Gastroesophageal sphincter (tissue), 4 donors: ENCODE measurements at places on chromosomes 4 and X. TPM values are rescaled to one million over a fixed set of nuclear protein-coding genes. Genes with fewer than 3 reads are reported as not detected.

DGKK gene
- not detected for total RNA-seq

NLRP2B gene
- not detected for total RNA-seq

NEXMIF gene
- 8.8 TPM for total RNA-seq

DGAT2L6 gene
- not detected for total RNA-seq

TEX13C gene
- not detected for total RNA-seq

JCHAIN gene
- total RNA-seq: 7.8 TPM

SUPT20HL1 gene
- 0.12 TPM for total RNA-seq

ARL9 gene
- total RNA-seq: not detected

ZDHHC9 gene
- total RNA-seq: 5.4 TPM

GRCh38 chrX:19343535-19344408 lies at the start of gene PDHA1:
TSS of gene PDHA1 (plus strand) at chrX:19343927. CDS start at chrX:19344038, 111 bp downstream.
- peak; percentile 95 for ATAC-seq

GRCh38 chr4:1373892-1374705 lies 27.1 kb downstream of the UVSSA start:
- no peak for ATAC-seq

DNA sequence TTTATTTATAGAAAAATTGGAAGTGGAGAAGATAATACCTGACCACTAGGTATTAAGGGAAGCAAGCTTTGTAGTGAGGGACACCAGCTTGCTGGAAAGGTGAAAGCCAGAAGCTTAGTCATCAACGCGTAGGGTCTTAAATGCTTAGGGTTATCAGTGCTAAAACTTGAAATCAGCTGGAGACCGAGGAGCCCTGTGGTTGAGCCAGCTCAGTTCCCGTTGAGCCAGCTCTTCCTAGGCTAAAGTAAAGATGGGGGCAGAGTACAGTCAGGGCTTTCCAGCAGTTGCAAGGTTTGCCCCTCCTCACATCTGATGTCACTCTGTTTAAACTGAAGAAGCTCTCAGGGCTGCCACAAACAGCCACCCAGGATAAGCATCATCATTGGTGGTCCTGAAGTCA lies 240.7 kb downstream of the DCLK2 start:
- ATAC-seq: no peak

DNA sequence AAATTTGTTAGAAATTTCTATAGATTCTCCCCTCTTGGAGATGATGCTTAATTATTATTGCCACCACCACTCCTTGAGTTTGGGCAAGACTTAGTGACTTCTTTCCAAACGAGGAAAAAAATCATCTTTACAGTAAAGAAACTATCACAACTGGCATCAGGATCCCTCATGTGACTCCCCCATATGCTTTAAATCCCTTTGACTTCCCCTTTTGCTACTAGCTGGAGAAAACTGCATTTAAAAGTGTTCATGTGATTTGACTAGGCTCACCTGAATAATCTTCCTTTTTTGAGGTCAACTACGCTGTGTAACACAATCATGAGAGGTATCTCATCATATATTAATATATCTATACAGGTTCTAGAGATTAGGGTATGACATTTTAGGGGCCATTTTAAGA lies 30.3 kb upstream of the ENOX2 start:
- no peak for ATAC-seq

- ATAC-seq: no peak
Observed at GRCh38 chr4:80206111-80206510, 8.8 kb downstream of the PRDM8 start.

DNA sequence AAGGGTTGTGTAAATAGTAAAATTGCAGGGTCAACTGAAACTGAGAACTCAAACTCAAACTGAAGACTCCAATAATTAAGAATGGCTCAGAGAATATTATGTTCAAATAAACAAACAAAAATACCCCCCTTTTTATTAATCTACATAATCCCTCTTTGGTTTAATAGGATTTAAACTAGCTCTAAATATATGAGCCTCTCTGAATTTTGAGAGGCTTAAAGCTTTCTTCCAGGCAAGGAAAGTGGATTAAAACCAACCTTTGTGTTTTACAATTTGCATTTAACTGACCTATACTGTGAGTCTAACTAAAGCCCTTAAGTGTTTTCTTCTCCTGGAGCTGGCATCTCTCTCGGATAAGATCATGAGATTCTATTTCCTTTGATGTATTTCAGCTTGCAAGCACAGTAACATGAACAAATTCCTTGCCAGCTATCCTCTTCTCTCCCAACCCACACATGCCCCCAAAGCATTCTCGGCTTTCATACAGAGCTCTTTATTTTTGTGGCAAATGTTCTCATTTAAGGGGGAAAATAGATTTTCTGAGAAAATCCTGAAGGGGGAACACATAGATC lies 1310.8 kb upstream of the AGA start:
- no peak for ATAC-seq

DNA sequence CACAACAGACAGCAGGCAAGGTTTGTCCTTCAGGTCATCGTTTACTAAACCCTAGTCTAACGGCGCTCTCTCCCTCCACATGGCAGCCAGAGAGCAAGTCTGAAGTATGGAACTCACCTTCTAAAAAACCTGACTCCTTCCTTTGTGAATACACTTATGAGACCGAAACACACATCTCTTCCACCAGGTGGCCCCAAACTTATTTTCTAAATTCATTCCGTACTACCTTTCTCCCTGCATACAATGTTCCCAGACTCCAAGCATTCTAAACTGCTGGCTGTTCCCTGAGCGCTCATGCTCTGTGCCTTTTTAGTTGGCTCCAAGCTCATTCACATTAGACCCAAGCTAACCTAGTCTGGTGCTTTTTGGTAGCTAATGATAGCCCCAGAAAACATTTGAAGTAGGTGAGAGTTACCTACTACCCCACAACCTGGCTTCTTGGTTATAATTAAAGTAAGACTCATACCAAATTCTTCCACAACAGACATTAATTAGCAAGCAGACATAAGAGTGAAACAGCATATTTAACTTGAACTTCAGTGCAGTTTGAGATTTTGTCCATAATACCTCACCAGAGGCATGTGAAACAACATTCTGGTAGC lies 67.6 kb upstream of the DCLK2 start:
- ATAC-seq: peak; percentile 82

- ATAC-seq: no peak
Observed at GRCh38 chr4:1460967-1461868, 55.0 kb upstream of the NKX1-1 start.

DNA sequence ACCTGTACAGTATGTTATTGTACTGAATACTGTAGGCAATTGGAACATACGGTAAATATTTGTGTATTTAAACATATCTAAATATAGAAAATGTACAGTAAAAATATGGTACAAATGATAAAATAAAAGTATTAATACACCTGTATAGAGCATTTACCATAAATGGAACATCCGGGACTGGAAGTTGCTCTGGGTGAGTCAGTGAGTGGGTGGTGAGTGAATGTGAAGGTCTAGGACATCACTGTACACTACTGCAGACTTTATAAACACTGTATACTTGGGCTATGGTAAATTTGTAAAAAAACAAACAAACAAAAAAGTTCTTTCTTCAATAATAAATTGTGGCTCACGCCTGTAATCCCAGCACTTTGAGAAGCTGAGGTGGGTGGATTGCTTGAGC lies 52.4 kb upstream of the FHL1 start:
- ATAC-seq: no peak

DNA sequence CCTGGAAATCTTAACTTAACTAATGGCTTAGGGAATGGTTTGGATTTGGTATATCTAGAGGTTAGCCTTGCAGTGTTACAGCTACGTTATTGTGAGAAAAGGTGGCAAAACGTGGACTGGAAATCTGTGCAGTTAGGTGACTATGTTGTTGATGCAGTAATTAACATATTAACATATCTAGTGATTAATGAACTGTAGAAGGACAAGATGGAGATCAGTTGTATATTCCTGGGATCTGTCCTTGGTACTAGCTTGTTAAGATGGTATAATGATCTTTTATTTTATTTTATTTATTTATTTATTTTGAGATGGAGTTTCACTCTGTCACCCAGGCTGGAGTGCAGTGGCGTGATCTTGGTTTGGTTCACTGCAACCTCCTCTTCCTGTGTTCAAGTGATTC lies 36.9 kb downstream of the GPAT3 start:
- no peak for ATAC-seq

DNA sequence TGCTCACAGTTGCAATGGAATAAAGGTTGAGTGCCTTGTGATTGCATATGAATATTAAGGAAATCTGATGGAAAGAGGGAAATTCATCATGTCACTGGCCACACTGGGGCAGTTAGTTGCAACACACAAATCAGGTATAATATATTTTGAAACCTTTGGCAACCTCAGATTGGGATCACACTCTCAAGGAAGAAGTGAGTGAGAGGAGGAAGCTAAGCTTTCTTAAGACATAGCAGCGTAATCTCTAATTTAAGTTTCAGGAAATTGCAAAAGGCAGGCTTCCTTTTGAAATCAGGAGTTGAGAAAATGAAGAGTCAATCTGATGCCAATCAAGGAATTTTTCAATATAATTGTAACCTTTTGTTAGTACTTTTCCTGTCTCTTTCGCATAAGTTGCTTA lies 12.3 kb upstream of the CLTRN start:
- ATAC-seq: no peak

DNA sequence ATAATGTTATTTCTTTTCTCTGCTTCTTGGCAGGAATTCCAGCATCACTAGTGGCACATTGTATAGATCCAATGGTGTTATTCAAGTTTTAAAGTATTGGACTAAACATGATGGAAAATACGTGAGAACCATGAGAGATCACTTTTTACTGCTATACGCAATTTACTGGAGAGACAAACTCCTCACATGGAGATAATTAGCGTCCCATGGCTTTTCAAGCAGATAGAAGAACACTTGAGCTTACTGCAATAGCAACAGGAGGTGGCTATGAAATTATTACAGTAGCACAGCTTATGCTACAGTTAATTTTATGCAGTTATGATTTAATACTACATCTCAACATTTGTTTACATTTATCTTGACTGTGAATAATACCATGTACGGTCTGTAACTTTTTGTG lies 11.9 kb upstream of the TMEM185A start:
- ATAC-seq: no peak

DNA sequence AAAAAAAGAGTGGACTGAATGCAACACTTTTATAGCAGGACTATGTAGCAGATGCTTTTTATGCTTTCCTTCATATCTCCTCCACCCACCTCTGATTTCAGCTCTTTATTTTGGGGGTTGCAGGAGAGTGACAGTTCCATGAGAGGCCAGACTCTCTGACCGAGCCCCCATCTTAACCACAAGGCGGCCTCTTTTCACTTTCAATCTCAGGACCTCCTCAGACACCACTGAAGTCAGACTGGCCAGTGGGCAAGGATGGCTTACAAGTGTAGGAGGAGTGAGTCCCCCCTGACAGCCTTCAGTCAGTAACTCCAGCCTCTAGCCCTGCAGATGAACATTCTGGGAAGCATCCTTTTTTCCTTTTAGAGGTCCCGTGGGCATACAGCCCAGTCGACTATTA lies 140.8 kb downstream of the FRAS1 start:
- ATAC-seq: no peak

GRCh38 chr4:121479808-121480207 lies 99.0 kb upstream of the QRFPR start:
- ATAC-seq: no peak

DNA sequence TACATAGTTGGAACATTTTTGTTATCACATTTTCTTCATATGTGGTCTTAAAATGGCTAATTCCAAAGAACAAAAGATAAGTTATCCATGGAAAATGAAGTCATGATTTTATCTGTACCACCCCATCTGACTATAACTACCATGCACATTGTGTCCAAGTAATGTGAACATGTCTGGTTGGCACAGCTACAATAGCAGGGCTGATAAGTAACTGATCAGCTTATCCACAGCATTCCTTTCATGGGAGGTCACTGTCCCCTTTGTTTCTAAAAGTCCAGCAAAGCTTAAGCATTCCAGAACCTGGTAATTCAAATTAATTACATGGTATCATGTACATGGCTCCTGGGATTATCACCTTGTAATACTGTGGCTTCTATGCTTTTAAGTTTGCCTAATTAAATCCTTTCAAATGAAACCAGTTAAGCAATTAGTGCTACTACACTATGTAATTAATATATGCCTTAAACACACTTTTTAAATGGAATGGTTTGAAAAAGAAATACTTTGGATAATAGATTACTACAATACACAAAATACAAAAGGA lies 21.1 kb upstream of the SORBS2 start:
- ATAC-seq: no peak

GRCh38 chr4:143254491-143255226 lies 69.9 kb downstream of the USP38 start:
- no peak for ATAC-seq

DNA sequence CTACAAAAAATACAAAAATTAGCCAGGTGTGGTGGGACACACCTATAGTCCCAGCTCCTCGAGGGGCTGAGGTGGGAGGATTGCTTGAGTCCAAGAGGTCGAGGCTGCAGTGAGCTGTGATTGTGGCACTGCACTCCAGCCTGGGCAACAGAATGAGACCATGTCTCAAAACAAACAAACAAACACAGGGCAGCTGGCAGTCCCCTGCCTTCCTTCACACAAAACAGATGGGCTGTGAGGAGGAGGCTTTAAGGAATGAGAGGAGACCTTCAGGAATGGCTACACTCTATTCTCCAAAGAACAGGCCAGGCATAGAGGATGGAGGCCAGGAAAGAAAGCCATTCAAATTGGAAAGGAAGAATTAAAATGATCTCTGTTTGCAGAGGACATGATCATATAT lies 65.6 kb upstream of the MAML3 start:
- ATAC-seq: no peak

GRCh38 chr4:156419080-156419685 lies 465.5 kb upstream of the CTSO start:
- peak; percentile 25 for ATAC-seq

- ATAC-seq: no peak
Observed at GRCh38 chr4:151403656-151404055, 5.3 kb upstream of the FHIP1A start.

DNA sequence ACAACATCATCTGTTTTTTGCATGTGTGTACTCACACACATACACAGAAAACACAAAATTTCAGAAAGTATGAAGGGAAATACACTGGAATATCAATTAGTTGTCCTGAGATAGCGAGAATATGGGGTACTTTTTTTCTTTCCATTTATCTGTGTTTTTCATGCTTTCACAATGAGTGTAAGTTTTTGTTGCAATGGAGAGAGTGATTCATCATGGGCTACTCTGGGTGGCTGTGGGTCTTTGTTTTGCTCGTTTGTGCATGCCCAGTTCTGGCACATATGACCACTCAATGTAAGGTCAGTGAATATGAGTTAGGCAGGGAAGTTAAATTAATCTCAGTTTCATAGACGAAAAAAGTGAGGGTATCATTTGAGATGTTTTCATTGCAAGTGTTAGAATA lies 26.9 kb downstream of the XK start:
- no peak for ATAC-seq

GRCh38 chr4:72888331-72888730 lies 181.2 kb downstream of the COX18 start:
- ATAC-seq: no peak

GRCh38 chr4:48074657-48075056 lies 58.1 kb downstream of the NIPAL1 start:
- no peak for ATAC-seq

- no peak for ATAC-seq
Observed at GRCh38 chr4:82585690-82586435, 24.1 kb upstream of the TMEM150C start.
